CD4-positive, alpha-beta T cell treated with Interleukin-17A for 4 hours (primary cell): ENCODE measurements at places on chromosomes 1 and 21.

GRCh38 chr1:1631782-1632420 is at the start of gene MMP23B:
Gene MMP23B (plus strand): TSS chr1:1632173. CDS start chr1:1632219, 46 bp downstream.
- no peak for DNase-seq

DNA sequence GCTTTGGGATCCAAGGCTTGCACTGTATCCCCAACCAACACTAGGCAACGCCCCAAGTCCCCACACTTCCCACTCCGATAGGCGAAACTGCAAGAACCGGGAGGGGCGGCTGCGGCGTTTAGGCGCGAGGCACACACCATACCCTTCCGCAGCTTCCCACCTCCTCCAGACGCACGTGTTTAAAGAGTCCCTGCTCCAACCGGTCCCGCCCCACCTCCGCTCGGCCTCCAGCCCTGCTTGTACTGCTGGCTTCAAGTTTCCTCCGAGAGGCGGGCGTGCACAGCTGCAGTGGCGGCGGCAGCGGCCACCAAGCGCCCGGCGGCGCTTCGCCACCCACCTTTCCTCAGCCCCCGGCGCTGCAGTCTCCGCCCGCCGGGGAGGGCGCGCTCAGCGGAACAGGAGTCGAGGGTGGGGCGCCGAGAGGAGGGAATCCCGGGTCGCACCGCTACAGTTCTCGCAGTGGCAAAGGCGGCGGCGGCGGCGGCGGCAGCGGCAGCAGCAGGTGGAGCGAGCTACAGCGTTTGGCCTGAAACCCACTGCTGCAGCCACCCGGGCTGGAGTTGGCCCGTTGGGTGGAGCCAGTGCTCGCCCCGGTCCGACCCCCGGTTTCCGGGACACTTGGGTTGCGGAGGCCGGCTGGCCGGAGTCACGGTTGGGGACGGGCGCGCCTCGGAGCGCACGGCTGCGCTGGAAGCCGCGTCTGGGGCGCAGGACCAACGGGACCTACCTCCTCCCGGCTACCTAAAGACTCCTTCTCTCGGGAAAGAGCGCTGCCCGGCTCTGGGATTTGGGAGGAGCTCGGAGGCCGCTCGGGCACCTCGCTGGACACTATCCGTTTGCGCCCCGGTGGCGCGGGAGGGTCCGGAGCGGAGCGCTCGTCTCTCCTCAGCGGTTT is at the start of gene CNIH3:
TSS of gene CNIH3 (plus strand) at position 457 of the 895 bp plus-strand sequence. CDS start 858 bp downstream, outside the sequence.
- DNase-seq: no peak

- no peak for DNase-seq
Observed at GRCh38 chr1:150970808-150971582, 3.6 kb downstream of the CERS2 start.

DNA sequence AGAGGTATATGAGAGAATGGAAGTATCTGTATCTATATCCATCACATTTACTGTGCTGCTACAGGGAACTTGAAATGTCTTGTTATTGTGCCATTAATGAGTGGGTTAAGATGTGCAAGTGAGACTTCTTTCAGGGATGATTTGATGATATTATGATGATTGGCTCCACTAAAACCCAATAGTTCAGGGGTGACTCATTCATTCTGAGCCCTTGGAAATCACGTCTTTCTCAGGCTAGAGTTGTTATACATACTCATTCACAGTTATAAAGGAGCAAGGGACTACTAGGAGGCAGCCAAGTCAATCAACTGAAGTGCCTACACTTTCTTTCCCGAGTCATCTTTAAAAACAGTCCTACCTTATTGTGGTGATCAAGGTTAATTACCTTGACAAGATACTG is 1109.8 kb upstream of the B3GALT2 start:
- no peak for DNase-seq

DNA sequence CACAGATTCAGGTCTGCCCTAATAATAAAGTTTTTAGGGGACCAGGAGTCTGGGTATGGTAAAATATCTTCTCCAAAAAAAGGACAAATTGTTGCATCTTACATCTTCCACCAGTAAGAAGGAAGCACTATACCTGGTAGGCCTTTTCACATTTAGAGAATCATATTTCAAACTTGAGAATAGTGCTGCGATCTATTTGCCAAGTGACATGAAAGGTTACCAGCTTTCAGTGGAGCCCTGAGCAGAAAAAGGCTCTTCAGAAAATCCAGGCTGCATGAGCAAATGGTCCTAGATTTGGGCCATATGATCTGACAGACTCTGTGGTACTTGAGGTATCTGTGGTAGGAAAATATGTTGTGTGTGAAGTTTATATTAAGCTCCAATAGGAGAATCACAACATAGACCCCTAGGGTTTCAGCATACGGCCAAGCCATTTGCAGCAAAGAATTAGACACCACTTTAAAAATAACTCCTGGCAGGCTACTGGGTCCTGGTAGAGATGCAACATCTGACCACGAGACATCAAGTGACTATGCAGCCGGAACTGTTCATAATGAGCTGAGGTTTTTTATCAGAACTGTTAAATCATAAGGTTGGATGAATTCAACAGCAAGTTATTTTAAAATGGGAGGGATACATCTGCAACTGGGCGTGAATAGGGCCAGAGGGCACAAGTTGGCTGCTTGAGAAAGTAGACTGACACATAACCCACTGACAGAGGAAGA is 38.6 kb upstream of the CCDC190 start:
- no peak for DNase-seq

DNA sequence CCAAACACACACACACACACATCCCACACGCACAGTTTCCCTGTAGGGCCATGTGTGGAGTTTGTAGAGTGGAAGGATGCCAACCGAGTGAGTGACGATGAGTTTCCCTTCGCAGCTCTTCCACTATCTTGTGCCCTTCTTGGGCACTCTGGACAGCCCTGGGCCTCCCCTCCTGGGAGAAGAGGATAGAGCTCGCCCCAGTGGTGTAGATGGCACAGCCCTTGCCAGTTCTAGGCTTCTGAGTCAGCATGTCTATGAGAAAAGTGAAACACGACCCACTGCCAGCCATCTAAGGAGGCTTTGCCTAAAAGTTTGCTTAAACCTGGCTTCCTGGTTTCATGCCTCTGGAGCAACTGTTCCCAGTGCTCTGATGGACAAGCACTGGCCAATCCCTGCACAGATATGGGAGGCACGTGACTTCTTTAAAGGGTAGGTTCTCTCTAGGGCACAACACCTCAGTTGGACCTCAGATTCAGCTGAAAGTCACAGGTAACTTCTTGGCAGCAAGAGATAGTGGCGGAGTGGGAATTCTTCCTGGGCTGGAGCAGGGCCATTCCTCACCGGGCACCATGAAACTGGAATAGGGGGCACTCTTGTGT is 195.9 kb upstream of the GALNT2 start:
- no peak for DNase-seq

DNA sequence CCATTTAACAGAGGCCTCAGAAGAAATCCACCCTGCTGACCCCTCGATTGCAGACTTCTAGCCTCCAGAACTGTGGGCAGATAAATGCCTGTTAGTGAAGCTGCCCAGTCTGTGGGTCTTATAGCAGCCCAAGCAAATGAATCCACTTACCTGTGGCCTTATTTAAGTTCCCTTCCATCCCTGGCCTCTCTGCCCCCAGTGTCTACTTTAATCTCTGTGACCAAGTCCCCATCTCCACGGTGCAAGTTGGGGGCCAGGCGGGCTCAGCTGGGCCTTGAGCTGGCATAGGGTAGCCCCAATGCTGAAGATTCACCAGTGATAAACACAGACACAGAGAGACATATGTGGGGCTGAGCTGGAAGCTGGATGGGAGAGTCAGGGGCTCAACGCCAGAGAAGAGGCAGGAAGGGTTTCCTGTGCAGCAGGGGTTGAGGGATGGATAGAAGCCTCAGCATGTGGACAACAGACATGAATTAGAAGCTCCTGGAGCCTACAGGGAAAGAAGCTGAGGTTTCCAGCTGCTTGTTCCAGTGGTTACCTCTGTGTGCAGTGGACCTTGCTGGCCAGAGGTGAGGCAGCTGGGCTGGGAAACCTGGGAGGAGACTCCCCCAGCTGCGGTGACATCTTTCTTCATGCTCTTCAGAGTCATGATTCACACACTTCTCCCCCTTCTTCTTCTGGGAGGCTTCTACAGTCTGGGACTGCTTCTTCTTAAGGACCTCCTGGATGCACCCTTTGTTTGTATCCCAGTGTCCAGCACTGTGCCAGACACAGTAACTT is 13.4 kb upstream of the B3GALT5 start:
- no peak for DNase-seq

DNA sequence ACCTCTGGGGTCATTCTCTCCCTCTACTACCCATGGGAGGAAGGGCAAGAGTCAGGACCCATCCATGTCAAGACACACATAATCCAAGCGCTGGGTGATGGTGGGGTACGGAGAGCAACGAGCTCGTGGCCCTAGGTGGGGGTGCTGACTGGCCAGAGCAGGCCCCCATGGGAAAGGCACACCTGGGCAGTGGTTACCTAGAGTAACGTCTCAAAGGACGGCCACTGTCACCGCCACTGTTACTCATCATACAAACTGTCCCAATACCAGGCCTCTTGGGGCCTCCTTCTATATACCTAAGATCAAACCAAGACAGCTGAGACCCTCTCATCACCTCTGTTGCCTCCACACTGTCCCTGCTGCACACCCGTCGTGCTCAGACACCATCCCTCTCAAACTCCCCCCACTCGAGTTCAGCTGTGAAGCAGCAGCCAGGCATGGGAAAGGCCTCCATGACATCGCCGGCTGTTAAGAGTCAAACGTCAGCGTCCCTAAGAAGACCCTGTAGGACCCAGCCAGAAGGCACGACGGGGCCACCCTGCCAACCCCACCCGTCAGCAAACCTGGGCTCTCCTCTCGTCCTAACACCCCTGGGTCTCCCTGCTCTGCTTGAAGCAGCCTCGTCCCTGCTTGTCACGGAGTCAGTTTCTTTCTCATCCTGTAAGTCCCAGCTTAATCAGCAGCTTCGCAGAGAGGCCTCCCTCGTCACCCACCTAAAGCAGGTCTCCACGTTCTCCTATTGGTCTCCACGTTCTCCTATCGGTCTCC is 15.3 kb downstream of the NPHP4 start:
- no peak for DNase-seq

GRCh38 chr1:154193821-154194220 is 1.9 kb upstream of the TPM3 start:
- DNase-seq: no peak

GRCh38 chr1:154607106-154607608 is 829 bp downstream of the ADAR start:
- peak; percentile 16 for DNase-seq

DNA sequence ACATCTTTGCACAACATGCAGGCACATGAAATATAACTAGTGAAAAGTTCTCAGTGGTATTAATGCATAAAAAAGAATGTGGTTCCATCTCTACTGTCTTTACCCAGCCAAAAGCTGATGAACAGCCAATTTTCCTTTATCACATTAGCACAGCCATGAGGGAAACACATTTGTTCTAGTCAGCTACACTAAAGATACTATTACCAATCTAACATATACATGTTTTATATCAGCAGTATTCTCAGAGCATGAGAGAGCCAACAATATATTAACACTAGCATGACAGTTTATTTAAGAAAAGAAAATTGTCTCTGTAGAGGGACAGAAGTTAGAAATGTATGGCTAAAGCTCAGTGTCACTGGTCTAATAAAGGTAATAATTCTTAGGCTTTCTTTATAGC is 56.3 kb downstream of the USH2A start:
- no peak for DNase-seq

- no peak for DNase-seq
Observed at GRCh38 chr21:40639616-40640194, 207.3 kb downstream of the DSCAM start.

GRCh38 chr1:54571326-54571725 is 23.3 kb downstream of the ACOT11 start:
- DNase-seq: no peak

DNA sequence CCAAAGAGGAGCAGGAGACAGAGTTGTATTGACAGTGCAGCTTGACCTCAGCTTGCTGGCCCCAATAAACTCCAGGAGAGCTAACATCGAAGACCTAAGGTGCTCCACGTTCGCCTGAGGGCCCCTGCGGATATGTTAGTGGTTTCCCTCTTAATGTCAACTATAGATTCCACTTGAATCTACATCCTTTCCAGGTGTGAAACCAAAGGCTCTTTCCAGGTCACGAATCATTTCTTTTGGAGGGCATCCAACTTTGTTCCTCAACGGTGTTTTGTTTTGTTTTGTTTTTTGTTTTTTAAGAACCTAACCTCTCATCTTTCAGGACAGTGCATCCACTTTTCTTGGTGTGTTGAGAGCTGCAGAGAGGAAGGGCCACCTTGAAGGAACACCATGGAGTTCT is 267.6 kb upstream of the SGIP1 start:
- DNase-seq: no peak

GRCh38 chr21:44354001-44354405 is 582 bp downstream of the TRPM2 start:
- no peak for DNase-seq

DNA sequence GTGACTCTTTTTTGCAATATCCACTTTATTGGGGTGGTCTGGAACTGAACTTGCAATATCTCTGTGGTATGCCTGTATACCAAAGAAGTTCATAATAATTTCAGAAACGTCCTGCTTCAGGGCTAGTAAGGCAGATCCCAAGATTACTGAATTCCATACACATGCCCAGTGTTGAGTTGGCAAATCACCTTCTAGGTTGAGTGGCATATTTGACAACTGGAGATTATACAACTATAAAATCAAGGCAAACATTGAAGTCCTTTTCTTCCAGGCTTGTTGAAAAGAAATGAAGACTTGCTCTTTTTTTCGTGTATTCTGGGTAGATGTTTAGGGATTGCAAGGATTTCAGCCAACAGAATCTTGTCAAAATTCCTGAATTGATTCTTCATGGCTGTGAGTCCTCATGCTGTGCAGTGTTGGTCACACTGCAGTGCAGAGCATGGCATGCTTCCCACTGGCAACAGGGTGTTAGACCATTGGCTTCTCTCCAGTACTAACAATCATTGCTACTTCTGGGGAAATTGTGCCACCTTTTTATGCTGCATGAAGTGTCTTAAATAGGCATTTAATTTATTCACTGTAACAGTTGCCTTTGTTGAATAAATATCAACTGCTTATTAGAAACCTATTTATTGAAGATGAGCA is 367.1 kb upstream of the ADGRL4 start:
- no peak for DNase-seq

DNA sequence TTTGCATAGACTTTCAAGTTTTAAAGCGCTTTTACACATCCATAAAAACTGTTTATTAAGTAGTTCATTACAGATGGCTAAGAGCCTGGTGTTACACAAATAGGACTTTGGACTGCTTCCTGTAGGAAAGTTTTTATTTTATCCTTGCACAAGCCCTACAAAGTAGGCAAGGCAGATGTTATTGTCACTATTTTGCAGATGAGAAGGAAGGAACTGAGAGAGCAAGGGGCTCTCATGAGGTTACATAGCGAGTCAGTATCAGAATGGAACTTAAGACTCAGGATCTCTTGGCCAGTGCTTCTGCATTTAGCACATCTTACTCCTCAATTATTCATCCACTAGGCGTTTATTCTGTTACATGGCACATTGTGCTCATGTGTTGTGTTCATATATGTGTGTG is 2.6 kb upstream of the MAPKAPK2 start:
- no peak for DNase-seq

DNA sequence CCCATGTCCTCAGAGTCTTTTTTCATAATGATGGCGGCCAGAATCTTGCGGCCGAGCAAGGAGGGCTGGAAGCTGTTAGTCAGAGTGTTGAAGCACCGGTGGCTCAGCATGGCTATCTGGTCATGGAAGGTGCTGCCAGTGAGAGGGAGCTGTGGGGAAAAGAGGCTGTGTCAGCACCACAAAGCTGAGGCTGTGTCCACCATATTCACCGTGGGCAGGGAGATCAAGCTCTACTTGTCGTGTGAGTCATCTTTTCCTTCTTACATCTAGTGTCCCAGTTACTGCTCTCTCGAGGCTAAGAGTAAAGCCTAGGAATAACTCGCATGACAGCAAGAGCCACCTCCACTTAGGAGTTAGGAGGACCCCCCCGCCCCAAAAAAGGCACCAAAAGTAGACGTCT is 18.2 kb downstream of the ADAR start:
- DNase-seq: no peak
